ENCODE measurements at places on chromosomes 16 and 17.
A peak's percentile ranks its signal among the peaks of the same experiment; 100 is the strongest.

- DNase-seq = no peak
Observed at GRCh38 chr16:2087748-2088631, 40.2 kb downstream of the TSC2 start.

- DNase-seq = no peak
Observed at GRCh38 chr16:88471575-88471974, 18.5 kb downstream of the ZFPM1 start.

DNA sequence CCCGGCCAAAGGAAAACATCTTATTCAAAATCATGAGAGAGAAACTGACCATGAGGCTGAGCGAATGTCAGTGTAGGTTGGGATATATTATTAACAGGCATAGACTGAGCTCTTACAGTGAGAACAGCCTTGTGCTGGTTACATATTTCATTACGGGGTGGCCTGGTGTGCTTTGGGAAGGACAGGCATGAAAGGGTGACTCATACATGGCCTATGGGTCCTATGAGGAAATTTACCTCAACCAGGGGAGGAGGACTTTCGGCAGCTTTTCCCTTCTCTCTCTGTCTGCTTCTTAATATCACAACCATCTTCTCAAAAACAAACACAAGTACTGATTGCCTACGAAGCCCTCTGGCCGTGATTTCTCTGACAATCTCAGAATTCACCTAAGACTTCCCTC lies 579.1 kb downstream of the CDH13 start:
- DNase-seq = no peak

GRCh38 chr16:3282103-3282729 lies 1.1 kb upstream of the ZNF263 start:
- DNase-seq = no peak

DNA sequence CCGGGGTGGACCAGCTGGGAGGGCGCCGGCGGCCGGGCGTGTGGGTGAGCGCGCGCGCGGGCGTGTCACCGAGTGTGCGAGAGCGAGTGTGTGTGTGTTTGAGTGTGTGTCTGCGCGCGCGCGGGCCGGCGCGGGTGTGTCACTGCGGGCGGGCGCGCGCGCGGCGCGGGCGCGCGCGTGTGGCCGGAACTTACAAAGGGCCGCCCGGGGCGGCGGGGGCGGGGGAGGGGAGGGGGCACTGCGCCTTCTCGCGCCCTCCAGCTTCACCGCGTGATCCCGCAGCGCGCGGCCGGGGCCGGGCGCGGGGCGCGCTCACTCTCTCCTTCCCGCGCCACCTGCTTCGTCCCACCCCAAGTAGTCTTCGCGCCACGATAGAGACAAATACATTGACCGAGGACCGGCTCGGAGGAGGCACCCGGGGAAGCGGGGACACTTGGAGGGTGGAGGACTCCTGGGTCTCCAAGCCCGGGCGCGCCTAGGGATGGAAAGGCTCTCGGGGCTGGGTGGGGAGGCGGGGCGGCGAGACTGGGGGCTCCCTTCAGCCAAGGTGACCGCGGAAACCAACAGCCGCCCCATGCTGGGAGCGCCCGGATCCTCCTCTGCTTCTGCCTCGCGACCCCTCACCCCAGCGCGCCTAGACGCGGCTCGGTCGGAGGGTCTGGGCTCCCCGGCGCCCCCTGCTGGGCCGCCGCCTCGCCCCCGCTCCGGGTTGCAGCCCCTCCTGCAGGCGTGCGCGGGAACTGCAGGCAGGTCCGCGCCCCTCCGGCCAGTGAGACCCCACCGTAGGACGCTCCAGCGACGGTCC lies at the start of gene SRCIN1:
Gene SRCIN1, minus strand, starts transcription at position 112 of the 805 bp plus-strand sequence. CDS start 247 bp downstream, outside the sequence.
- DNase-seq = peak; percentile 45

- DNase-seq = no peak
Observed at GRCh38 chr16:70726892-70727361, 41.1 kb upstream of the MTSS2 start.

GRCh38 chr17:73271072-73271471 lies 9.4 kb upstream of the CPSF4L start:
- no peak for DNase-seq
